ENCODE measurements at places on chromosomes 5 and 9.
A peak's percentile ranks its signal among the peaks of the same experiment; 100 is the strongest.

DNA sequence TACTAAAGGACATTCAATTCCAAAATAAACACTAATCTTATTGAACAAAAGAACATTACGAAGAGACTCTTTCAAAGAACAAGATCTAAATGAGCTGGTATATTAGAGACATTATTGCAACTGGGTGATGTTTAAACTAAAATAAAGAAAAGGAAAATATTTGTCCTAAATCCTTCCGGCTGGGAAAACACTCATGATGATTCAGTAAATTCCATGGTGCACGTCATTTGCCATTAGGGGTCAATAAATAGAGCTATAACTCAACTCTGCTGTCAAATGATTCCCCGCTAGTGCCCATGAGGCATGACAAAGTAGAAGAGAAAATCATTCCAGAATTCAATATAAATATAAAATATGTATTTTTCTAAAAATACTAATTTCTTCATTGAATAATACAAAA is 565.5 kb upstream of the TUSC1 start:
- DNase-seq: no peak

- no peak for DNase-seq
These were observed 100.2 kb downstream of the PIK3R1 start for GRCh38 chr5:68315679-68316271.

- DNase-seq: peak; percentile 11
These were observed at the start of gene PCDHB10 for GRCh38 chr5:141192110-141192725. Gene PCDHB10 (plus strand): TSS chr5:141192353. CDS start chr5:141192553, 200 bp downstream.

- no peak for DNase-seq
These were observed 182.4 kb downstream of the RGS3 start for GRCh38 chr9:113645978-113646253.

All from NCI-H2081 (cell line).